ENCODE measurements at places on chromosomes 1 and 21.

DNA sequence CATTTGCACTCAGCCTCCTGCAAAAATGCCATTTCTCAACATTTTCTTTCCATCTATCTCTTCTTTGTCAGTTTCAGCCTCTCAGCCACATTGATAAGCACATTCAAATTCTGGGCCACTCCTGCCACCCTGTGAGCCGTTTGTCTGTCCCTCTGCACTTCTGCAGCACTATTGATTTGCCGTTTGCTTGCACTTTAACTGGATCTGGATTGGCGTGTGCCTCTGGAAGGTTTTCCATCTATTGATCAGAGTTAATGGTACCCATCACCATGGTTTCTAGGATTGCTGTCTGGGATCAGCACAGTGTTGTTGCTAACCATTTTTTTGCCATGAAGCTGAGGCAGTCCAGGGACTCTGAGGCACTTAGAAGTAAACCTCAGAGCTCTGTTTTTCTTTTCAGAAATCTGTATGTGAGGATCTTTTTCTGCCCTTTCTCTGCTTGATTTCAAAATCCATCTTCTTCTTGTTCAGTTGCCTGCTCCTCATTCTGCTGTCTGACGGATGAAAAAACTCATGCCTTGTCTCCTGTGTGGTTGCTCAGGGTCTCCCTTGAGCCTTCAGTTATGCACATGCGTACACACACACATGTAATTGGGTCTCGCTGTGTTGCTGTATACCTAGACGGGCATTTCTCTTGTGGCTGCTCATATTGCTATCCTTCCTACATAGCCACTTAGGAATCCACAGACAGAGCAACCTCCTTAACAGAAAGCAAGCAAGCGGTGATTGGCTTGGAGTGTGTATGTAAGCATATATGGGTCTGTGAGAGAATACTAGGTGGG is 67.9 kb downstream of the NOS1AP start:
- no peak for DNase-seq

DNA sequence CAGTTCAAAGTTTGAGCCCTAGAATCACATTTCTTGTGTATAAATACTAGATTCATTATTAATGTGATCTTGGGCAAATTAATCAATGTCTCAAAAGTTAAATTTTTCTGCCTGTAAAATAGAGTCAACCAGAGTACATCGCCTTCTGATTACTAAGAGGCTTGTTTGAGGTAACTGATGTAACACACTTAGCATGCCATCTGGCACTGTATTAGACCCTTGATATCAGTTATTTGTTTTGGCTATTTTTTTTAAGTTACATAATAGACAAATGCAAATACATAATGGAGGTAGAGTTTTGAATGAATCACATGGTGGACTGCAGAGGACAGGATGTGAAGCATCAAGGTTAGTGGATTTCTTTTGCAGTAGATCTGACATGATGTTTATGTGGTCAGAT is 298.4 kb downstream of the ADGRL2 start:
- no peak for DNase-seq

DNA sequence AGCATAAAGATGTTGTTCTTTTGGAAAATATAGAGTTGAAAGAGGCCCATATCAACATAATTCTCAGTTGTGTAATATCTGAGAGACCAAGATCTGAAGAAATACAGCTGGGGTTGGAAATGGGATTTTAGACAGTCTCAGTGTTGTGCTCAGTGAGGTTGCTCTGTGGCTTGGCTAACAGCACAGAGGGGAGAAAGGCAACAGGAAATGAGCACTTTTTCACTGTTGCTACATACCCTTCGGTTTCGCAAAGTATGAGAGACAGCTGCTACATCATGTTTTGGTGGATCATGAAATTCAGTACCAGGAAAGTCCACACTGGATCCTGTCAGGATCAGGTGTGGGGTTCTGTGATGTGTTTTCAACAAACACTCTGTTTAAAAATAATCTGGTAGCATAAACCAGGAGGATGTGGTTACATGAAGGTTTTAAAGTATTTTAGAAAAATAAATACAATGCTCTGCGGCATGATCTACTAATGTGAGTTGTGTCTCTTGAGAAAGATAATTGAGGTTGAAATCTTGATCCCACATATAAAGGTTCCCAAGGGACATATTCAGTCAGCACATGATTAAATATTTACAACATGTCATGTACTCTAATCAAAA is 7.0 kb upstream of the GPR88 start:
- no peak for DNase-seq

GRCh38 chr1:108059945-108060344 is 95.0 kb upstream of the VAV3 start:
- DNase-seq = no peak
